GM13977 (cell line): ENCODE measurements at places on chromosomes 16 and 17.

- DNase-seq = no peak
These were observed 165.3 kb upstream of the GSE1 start for GRCh38 chr16:85447693-85448313.

- DNase-seq = no peak
These were observed 8.5 kb downstream of the CHD3 start for GRCh38 chr17:7897090-7897489.

DNA sequence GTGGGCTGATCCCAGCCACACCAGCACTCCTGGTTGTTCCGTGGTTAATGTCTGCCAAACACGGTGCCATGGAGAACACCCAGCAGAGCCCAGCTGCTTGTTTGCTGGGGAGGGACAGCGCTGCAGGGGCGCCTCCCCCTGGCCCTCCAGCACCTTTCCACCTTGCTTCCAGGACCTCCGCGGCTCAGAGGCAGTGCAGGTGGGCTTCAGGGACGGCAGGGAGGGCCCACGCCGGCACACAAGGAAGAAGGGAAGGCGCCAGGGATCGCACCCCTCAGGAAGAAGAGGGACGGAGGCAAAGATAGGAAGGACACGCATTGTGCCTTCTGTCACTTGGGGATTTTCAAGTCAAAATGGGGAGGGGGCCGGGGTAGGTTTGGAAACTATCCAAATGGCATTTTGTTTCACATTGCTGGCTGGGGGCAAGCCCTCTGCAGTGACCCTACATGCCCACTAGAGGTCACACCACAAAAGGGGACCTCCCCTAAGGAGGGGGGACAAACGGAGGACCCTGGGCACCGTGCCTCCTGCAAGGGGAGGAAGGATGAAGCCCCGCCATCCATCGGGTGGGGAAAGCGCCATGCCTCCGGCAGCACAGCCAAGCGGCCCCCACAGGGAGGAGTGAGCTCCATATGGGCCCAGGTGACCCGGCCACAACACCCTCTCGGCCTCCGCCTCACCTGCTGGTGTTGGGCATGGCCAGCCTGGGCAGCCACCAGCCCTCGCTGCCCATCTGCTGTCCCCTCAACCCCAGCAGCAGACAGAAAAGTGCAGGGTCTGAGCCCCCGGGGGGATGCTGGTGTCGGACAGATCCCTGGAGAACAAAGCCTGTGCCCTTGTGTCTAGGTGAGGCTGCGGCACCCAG, 7.5 kb upstream of the C16orf95 start:
- peak; percentile 85 for DNase-seq

DNA sequence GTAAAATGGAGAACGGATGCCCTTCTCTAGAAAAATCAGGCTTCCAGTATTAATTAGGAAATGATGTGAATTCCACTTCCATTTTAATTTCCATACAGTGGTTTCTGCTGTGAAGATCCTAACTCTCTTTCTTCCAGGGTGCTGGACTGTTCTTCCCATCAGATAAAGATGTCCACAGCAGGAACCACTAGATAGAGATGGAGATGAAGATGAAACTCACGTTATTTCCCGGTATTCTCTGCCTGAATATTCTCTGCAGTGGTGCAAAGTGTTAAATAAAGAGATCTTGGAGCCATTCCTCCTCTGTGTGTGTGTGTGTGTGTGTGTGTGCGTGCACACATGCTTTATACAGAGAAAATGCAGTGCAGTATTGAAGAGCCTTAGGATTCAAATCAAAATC, 727.5 kb downstream of the KCNJ2 start:
- no peak for DNase-seq

- DNase-seq = no peak
These were observed 3.7 kb upstream of the TACO1 start for GRCh38 chr17:63596856-63597586.

- no peak for DNase-seq
These were observed 1.6 kb downstream of the NDUFAF8 start for GRCh38 chr17:81240761-81241160.

DNA sequence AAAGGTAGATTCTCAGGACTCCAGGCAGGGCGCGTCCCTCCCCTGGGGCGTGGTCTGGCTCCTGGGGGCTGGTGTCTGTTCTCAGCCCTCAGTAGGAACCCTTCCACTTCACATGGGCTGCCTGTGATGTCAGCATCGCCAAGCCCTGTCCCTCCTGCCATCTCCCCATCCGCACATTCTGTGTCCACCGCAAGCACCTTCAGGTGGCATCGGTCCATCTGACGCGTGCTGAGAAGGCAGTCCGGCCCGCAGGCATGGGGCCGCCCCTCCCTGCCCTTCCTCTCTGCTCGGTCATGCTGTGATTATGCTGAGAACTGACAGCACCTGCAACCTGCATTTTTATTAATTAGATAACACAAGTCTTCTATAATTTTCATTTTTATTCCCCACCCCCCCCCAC, 12.7 kb upstream of the DNAH17 start:
- DNase-seq = no peak

- DNase-seq = peak; percentile 74
These were observed 10.7 kb upstream of the CENPV start for GRCh38 chr17:16363749-16364536.

GRCh38 chr16:55437625-55438024, 41.4 kb upstream of the MMP2 start:
- peak; percentile 40 for DNase-seq

DNA sequence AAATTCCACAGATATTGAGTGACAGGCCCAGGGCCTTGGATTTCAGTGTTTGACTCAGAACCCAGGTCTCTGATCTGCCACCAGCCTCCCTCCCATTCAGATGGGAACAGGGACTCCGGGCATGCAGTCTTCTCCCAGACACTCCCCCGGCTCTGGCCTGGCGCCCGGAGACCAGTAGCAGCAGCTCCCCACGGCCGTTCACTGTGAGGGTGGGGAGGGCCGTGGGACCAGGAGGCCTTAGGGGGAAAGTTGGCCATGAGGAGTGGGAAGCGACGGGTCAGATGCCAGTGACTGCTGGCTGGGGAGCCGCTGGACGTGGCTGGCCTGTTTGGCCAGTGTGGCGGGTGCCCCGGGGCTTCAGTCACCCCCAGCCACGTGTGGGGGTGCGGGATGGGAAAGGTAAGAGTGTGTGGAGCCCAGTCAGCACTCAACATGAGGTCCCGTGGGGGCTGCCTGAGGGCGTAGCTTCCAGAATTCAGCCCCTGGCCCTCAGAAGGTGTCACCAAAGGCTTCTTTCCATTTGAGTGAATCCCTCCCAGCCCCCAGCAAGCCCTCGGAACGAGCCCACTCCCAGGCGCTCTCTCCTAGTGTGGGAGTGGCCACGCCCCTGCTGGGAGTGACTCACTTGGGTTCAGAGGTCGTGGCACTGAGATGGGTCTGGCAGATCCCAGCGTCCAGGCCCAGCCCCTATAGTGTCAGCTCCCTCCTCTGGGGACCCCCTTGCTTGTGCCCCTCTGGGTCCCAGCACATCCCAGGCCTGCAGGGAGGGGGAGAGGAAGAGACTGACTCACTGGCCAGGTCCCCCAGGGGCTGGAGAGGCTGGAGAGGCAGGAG, 309.4 kb downstream of the SEC14L1 start:
- DNase-seq = no peak

- no peak for DNase-seq
These were observed 559.2 kb downstream of the KCNJ18 start for GRCh38 chr17:22251498-22251897.

GRCh38 chr17:45008216-45008615, 40.1 kb upstream of the C1QL1 start:
- no peak for DNase-seq

- no peak for DNase-seq
These were observed 15.6 kb upstream of the CLEC10A start for GRCh38 chr17:7095625-7096024.

DNA sequence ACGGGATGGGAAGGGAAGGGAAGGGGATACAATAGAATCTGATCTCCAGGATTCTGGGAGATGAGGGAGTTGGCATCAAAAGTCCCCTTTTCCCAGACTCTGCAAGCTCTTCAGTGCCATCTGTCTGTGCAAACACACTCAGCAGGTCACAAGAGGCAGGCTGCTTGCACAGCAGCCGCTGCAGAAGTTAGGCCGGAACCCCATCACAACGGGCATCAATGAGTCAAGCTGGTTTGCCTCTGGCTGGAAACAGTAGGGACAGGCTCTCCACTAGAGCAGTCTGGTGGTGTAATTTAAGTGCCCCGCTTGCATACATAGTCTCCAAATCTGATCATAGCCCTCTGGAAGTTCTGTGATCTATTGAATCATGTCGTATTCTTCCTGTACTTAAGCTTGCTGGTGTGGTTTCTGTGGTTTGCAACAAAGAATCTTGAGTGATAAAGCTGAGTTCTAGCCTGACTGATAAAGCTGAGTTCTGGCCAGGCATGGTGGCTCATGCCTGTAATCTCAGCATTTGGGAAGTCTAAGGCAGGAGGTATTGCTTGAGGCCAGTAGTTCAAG, 33.7 kb upstream of the KDM8 start:
- no peak for DNase-seq
